Left colon (tissue), 2 donors: ENCODE measurements at places on chromosomes 5 and 9.

GRCh38 chr9:96818533-96818932 is 35.8 kb downstream of the ZNF782 start:
- no peak for DNase-seq

GRCh38 chr5:53249529-53250200 is 140.1 kb upstream of the MOCS2 start:
- no peak for DNase-seq

- no peak for DNase-seq
Observed at GRCh38 chr5:136374003-136374402, 8.7 kb upstream of the TRPC7 start.

- no peak for DNase-seq
Observed at GRCh38 chr5:50576686-50577256, 89.7 kb upstream of the PARP8 start.

DNA sequence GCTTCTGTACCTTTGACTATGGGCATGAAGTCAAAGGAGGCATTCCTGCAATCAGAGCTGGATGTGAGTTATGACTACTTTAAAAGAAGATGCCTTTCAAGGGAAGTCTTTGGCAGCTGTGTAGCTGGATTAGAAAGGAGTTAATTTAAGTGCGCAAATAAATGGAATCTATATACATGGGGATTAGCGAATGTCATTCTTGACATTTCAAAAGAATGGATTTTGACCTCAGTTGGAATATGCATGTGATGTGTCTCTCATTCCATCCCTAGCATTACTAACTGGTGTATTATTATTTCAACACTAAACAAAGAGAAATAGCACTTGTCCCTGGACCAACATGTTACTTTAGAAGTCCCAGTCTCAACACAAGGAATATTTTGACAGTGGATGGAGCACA is 359.6 kb upstream of the SLC24A2 start:
- no peak for DNase-seq

- DNase-seq, result no peak
Observed at GRCh38 chr5:64298586-64298985, 132.9 kb downstream of the RNF180 start.

DNA sequence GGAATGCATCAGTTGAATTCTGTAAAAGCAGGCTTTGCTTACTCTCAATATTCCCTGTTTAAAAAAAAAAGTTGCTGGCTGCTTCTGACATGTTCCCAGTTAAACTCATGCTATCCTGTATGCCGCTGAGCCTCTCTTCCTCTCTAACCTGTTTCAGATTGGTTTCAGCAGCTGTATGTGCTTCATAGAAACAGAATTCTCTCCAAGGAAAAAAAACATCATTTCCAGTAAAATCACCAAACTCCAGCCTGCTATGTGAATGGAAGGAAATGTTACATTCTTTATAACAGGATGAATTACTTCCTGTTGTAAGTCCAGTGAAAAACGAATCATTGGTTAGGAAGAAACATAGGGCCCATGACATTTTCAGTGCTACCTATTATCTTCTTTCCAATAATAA is 25.7 kb upstream of the KCNV2 start:
- DNase-seq, result no peak

- no peak for DNase-seq
Observed at GRCh38 chr5:14114615-14115251, 28.4 kb upstream of the TRIO start.

DNA sequence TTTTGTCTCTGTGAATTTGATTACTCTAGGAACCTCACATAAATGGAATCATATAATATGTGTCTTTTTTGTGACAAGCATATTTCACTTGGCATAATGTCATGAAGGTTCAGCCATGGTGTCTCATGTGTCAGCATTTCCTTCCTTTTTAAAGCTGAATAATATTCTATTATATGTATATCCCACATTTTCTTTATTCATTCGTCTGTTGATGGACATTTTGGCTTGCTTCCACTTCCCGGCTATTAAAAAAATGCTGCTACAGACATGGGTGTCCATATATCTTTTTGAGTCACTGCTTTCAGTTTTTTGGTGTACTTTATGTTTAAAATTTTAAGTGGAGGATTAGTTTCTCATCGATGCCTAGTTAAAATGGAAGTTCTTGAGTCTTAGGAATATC is 59.8 kb upstream of the C5orf63 start:
- no peak for DNase-seq

DNA sequence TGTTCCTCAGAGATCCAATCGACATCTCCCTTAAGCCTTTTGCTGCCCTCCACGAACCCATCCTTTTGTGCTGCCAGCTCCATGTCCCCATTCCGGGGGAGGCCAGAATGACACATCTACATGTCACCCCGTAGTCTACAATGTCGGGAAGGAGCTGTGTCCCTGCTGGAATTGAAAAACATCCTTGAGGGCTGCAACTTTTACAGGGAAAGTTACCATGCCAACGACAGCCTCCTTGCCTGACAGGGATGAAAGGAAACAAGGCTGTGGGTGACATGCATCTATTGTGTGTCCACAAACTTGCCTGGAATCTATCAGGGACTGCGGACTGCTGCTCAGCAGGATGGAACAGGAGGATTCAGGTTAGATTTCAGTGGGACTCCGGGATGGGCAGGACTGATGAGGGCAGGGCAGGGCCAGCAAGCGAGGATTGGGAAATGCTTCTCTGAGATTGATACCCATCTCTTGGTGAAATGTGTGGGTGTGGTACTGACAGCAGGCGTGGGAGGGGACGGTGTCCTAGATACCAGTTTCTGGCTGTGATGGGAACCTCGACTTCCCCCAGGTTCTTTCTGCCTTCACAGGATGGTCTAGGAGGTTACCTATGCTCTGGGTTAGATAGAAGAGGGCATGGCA is 25.5 kb downstream of the EGR1 start:
- no peak for DNase-seq

DNA sequence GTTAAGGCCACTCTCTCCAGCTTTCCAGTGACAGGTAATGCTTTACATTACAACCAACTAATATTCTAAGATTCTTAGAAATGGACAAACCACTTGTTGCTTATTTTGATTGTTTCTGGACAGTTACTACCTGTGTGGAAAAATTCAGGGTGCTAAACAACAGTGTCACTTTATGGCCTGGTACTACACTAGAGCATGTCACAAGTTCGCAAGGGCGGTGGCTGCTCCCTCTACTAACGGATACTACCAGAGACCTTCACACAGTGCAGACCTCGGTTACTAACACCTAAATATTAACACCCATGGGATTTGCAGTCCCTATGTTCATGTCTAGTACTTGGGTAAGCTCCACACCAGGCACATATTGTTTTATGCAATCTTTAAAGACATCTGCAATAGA is 13.4 kb downstream of the HMGXB3 start:
- DNase-seq, result no peak
